Astrocyte of the spinal cord (primary cell): ENCODE measurements at places on chromosomes 12 and 14.

GRCh38 chr14:106518054-106518943 lies 991.9 kb downstream of the TMEM121 start:
- no peak for DNase-seq

DNA sequence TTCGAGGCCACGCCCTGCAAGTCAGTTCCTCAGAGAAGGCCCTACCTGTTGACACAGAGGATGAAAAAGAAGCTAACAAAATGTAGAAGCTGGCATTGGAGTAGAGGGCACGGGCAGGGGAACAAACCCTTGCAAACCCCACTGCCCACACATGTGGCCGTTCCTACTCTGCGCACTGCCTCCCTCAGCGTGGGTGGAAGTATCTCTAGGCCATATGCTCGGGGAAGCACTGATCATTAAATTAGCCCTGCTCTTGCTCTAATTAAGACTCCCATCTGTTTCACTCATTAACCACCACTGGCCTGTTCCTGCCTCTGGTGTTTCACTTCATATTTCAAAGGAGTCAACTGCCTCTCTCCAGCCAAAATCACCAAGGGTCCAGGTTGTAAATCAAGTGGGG lies 201.2 kb upstream of the SFSWAP start:
- no peak for DNase-seq

DNA sequence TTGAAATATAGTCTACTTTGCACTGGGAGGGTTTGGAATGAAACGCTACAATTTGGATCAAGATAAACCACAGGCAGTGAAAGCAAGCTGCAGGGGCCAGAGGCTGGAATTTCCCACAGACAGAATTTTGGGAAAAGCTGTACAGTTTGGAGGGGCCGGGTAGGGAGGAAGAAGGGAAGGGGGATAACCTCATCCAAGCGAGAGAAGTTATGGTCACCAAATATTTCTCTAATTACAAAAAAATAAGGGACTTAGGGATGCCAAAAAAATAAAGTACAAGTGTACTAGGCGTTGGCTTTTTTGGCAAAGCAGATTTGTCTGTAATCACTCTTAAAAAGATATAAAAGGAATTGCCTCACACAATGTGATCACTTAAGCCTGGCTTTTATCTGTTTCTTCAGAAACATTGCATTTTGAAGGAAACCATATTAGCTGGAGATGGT lies 31.2 kb upstream of the ADGRD1 start:
- no peak for DNase-seq

DNA sequence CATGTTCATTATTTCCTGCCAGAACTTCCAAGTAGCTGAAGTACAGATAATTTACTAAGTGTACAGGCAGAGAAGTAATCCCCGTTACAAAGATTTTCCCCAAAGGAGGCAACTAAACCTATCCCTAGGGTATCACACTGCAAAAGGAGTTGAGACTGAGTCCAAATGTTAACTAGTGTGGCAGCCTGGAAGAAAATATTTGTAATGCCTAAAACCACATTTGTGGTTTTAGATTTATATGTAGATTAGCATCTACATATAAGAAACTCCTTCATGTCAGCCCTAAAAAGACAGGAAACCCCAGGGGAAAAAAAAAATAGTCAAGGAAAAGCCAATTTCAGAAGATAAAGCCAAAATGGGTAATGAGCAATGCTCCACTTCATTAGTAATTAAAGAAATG lies 1.4 kb upstream of the RNASE12 start:
- no peak for DNase-seq
